Breast epithelium (tissue), 4 donors: ENCODE measurements at places on chromosomes 16 and 17. TPM values are rescaled to one million over a fixed set of nuclear protein-coding genes. Genes with fewer than 3 reads are reported as not detected.

The PPP1R9B gene
- total RNA-seq = 22.7 TPM

The ZSCAN10 gene
- not detected for total RNA-seq

The C17orf113 gene
- 2.3 TPM for total RNA-seq

The C16orf74 gene
- 0.80 TPM for total RNA-seq

The CRHR1 gene
- 2.8 TPM for total RNA-seq

The UNC45B gene
- not detected for total RNA-seq

The TBC1D3L gene
- 13.8 TPM for total RNA-seq

The CORO6 gene
- 16.8 TPM for total RNA-seq

The CCL17 gene
- not detected for total RNA-seq

The WFDC1 gene
- 0.16 TPM for total RNA-seq

The DRC3 gene
- total RNA-seq = 0.96 TPM

The ZC3H18 gene
- total RNA-seq = 13.3 TPM

The PMFBP1 gene
- total RNA-seq = 1.8 TPM

The MMP25 gene
- 1.1 TPM for total RNA-seq

The MEIOB gene
- not detected for total RNA-seq

The TBC1D24 gene
- total RNA-seq = 22.0 TPM

The TNFRSF17 gene
- 0.44 TPM for total RNA-seq

The SP6 gene
- 5.3 TPM for total RNA-seq
